ENCODE measurements at places on chromosomes 1 and 21.

GRCh38 chr1:41789661-41790330, 128.9 kb downstream of the HIVEP3 start:
- no peak for DNase-seq

- no peak for DNase-seq
These were observed 244.4 kb downstream of the TGFB2 start for GRCh38 chr1:218589487-218589886.

GRCh38 chr1:27142464-27142863, 12.5 kb downstream of the SLC9A1 start:
- DNase-seq: no peak

DNA sequence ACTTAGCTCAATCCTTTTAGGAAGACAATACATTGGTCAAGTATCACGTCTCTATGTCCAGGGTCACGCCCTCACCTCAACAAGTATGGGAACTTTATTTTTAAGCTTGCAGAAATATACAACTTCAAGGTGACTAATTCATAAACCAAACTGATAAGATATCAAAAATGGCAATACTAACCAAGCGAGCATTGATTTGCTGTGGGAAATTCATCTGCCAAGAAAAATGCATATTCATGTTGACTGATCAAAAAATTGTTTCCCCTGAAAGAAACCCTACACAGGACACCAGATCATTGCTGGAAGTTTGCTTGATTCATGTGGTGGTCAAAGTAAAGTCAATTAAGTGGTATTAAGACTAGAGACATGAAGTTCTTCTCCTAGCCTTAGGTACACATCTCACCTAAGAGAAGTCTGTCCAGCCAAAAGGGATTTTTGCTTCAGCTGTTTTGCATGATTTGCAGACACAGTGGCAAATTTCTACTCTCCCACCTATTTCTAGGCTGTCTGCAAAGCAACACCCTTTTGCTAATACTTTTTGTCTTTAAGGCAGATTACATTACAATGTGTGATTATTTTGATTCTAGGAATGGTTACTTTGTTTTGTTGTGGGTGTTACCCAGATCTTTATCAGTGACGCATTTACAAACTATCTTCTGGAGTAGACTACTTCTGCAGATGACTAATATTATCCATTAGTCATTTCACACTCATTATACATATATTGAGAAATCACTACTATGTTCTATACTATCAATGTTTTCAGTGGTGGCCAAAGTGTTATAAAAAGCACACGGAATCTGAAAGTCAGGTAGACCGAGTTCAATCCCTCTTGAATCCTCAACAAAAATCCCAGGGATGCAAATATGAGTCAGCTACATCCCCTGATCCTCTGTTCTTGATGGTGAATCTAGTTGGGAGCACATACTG, 12.4 kb downstream of the SAMSN1 start:
- DNase-seq: peak; percentile 20

- DNase-seq: no peak
These were observed 101.9 kb downstream of the ZNF644 start for GRCh38 chr1:90919900-90920299.
